AG10803 (cell line): ENCODE measurements at places on chromosomes 5 and 9.

DNA sequence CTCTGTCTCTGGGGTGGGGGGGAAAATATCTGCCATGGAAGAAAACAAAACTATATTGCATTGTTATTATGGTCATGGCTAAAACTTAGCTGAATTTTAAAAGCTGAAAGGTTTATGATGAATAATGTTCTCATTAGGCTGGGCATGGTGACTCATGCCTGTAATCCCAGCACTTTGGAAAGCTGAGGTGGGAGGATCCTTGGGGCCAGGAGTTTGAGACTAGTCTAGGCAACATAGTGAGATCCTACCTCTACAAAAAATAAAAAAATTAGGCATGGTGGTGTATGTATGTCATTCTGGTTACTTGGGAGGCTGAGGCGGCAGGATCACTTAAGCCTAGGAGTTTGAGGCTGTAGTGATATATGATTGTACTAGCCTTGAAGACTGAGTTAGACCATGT, 44.5 kb downstream of the IPO11 start:
- DNase-seq = peak; percentile 40

DNA sequence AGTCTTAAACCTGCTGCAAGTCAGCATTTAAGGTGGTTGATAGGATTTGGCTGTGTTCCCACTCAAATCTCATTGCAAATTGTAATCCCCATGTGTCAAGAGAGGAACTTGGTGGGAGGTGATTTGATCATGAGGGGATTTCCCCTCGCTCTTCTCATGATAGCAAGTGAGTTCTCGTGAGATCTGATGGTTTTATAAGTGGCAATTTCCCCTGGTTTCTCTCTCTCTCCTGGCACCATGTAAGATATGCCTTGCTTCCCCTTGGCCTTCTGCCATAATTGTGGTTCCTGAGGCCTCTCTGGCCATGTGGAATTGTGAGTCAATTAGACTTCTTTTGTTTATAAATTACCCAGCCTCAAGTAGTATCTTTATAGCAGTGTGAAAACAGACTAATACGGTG, 84.3 kb upstream of the SMC2 start:
- DNase-seq = no peak

DNA sequence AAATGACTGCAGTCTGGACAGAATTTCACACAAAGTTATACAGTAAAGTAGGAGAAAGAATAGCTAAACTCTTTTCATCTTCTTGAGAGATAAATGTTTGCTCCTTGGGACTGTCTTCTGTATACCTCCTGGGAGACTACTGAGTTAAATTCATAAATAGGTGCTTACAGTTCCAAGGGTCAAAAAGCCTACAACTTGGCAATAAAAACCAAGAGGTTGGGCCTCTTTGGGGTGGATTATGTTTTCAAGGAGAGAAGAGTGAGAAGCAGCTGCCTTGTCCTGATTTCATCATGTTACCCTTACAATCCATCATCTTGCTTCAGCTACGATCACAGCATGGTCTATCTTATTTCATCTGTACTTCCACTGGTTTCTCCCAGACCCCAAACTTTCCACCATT, 213.2 kb upstream of the RPS23 start:
- no peak for DNase-seq

DNA sequence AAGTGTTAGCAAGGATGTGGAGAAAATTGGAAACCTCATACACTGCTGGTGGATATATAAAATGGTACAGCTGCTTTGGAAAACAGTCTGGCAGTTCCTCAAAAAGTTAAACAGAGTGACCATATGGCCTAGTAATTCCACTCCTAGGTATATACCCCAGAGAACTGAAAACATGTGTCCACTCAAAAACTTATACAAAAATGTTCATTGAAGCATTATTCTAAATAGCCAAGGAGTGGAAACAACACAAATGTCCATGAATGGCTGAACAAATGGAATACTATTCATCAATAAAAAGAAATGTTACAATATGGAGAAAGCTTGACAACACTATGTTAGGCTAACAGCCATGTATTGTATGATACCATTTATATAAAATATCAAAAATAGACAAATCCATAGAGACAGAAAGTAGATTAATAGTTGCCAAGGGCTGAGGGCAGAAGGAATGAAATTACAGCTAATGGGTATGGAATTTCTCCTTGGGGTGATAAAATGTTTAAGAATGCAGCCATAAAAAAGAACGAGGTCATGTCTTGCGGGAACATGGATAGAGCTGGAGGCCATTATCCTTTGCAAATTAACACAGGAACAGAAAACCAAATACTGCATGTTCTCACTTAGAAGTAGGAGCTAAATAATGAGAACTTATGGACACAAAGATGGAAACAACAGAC, 33.6 kb upstream of the FBP1 start:
- peak; percentile 83 for DNase-seq

- no peak for DNase-seq
Observed at GRCh38 chr5:270340-270739, 1.1 kb upstream of the PDCD6 start.

GRCh38 chr9:6944093-6944551, 186.3 kb downstream of the KDM4C start:
- DNase-seq = peak; percentile 59

GRCh38 chr5:2523180-2523579, 228.3 kb downstream of the IRX2 start:
- no peak for DNase-seq

DNA sequence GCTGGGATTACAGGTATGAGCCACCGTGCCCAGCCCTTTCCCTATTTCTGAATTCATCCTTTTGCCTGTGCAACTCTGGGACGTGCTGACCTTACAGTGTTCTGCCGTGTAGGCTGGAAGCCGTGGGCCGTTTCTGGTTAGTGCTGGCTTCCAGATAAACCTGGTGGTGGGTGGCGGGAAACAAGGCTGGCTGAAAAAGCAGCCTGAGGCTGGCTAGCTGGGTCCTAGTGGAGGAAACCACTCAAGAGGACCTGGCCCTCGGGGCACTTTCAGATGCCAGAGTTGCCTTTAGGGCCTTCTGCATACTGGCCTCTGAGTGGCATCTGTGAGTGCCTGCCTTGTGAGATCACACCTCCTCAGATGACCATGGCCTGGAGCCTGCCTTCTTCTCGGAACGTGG, 26.9 kb downstream of the GALNT12 start:
- no peak for DNase-seq

DNA sequence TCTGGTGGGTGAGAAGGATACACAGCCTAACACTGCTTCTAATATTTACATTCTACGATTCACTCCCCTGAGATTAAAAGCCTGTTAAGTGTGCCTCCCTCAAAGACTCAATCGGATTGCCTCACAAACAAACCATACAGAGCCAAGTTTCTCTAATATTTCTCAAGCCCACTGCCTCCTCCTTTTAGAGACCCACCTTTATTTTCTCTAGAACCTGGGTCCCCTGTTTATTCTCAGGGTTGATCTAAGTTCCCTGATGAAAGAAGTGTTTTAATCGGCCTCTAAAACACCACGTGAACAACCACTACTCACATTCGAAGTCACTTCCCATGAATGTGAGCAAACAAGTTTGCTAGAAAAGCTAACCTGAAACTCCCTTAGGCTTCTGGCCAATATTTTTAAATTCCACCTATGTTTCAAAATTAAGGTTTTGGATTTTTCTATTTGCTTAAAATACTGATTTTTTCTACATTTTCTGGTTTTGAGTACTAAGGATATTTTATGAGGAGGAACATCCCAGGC, 76.5 kb downstream of the GLIS3 start:
- DNase-seq = no peak

DNA sequence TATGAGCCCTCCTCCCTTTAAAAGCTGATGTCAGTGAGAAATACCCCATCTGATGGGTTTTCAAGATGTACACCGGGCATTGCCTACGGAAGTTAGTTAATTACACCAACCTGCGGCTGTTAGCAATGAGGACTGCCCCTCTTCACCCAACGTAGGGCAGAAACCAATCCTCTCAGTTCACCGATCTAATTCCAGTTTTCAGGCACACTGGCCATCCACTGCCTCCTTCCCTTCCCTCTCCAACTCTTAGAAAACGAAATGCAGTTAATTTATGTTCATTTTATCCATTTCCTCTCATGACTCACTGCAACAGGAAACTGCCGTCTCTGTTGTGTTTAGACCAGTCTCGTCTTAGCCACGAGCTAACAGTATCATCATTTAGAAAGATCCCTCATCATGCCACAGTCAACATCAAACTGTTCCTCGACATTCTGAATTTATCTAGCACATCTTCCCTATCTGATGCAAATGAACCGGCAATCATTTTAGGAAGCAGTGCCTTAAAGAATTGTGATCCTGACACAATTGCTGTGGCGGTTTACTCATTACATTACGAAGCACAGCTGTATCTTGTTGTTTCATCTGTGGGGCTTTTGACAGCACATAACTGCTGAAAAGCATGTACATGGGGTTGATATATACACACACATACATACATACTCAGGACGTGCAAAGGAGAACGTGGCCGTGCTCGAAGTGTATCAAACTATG, 168.6 kb downstream of the EFNA5 start:
- no peak for DNase-seq

DNA sequence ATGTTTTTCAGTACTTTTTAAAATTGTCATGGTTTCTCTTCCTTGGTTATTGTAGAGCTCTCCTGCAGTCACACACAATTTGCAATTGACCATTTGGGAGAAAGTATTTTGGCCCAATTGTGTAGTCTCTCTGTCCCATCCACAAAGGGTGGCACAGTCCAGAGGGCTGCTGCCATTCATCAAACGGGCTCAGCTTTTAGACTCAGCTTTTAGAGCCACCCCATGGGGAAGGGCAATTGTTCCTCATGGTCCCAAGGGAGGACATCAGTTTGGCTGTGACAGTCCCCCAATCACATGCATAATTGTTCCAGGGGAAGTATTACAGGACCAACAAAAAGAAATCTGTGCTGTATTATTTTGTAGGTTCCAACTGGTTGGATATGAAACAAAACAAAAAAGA, 207.6 kb downstream of the ZNF462 start:
- DNase-seq = no peak

DNA sequence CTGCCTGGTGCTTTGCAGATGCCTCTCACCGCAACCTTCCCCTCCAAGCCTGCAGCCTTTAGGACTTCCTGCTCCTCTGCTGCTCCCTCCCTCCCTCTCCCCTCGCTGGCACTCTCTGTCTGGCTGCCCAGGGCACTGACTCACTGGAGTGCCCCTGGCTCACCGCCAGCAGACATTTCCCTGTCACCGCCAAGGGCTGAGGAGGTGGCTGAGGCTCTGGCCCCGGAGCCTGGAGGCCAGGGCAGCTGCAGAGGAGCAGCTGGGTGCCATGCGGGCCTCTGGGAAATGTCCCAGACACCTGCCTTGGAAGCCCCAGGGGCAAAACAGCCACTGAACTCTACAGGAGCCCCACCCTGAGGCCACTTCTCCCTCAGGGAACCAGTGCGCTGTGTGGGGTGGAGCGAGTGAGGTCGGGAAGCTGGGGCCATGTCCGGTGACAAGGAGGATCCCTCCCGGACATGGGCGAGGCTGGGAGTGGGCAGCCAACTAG, 53.4 kb downstream of the TENT4A start:
- peak; percentile 83 for DNase-seq

DNA sequence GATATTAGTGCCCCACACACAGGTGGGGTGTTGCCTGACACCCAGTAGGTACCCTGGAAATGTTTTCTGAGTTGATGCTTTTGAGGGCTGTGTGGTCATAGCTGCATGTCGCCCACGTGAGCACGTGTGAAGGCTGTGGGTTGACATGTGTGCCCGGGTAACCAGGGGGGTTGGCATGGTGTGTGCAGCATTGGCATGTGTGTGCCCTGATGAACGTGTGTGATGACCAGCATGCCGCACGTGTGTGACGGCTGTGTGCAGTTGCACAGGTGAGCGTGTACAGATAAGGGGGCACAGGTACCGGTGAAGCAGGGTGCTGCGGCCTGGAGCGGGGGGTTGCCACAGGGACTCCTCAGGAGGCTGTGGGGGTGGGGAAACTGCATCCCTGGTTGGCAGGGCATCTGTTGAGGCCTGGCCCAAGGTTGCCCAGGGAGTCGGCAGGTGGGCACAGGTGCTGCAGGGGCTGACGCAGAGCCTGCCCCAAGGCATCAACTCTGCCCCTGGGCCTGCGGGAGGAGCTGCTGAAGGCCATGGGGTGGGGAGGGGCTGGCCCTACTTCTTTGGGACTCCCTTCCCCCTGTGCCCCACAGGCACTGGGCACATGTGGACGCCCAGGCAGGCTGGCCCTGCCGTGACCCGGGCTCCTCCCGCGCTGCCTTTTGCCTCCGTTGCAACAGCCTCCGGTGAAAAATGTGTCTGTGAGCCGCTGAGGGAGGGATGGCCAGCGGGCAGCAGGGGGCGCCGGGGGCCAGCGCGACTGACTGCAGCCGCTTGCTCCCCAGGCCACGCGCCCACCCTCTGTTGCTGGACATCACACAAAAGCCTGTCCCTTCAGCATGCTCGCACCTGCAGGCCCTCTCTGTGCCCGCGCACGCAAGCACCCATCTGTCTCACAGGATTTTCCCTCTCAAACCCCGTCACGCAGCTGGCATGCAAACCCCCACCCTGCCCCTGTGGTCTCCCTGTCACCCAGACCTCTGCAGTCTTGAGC, 2.2 kb downstream of the UNC5A start:
- no peak for DNase-seq

- DNase-seq = peak; percentile 39
Observed at GRCh38 chr5:158756871-158757270, 342.8 kb downstream of the EBF1 start.

GRCh38 chr5:115068239-115069086, 101.2 kb downstream of the TRIM36 start:
- DNase-seq = peak; percentile 20

DNA sequence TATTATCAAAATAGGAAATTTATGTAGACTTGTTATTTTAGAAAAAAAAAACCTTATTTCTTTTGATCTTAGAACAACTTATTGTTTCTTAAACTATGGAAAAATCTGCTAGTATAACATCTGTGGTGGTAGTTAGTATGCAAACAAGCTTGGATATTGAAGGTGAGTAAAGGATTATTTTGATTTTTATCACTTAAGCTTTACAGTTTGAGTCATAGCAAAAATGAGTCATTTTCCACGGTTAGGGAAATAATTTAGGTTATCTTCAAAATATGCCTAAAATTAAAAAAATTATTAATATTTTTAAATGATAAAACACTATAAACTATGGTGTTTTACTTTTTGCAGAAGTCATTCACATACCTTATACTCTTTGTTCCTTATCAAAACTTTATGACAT, 107.2 kb upstream of the DHFR start:
- DNase-seq = no peak

DNA sequence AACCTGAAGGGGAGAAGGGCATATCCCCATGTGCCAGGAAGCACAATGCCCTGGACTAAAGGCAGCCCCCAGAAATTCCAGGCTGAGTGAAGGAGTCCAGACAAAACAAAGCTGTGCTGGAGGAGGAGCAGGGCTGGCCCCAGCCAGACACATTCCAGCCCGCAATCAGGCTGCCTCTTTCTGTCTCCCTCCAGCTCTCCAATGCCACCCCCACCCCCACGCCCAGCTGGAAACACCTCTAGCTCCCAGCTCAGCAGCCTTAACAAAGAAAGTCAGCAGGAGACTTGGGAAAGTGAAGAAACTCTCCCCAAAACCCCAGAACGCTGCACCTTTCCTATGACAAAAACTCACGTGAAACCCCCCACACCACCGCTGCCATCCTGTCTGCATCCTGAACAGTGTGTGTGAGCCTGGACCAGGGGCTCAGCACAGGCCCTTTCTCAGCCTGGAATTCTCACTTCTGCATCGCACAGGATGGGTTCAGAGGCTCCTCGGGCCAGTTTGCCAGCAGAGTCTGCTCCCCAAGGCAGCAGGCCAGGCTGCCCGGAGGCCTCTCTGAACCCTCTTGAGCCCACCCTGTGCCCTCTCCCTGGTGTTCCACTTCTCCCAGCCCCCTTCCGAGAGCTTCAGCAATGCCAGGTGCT, 96.2 kb upstream of the ICE1 start:
- DNase-seq = no peak
